ENCODE measurements at places on chromosomes 2 and 18. TPM values are rescaled to one million over a fixed set of nuclear protein-coding genes. Genes with fewer than 3 reads are reported as not detected.

SERPINB13 gene
- total RNA-seq: not detected

HOXD12 gene
- total RNA-seq: not detected

TOGARAM2 gene
- 0.29 TPM for total RNA-seq

RESP18 gene
- not detected for total RNA-seq

TRIM43 gene
- total RNA-seq: not detected

STK17B gene
- total RNA-seq: 7.8 TPM

C2orf66 gene
- total RNA-seq: 0.14 TPM

FHL2 gene
- 56.6 TPM for total RNA-seq

CYTIP gene
- total RNA-seq: not detected
